Progenitor cell of endocrine pancreas (in vitro differentiated cells): ENCODE measurements at places on chromosomes 3 and 15. TPM values are rescaled to one million over a fixed set of nuclear protein-coding genes. Genes with fewer than 3 reads are reported as not detected.

The SKOR1 gene
- total RNA-seq, result 0.60 and 0.75 TPM in 2 replicates

The PRR20G gene
- not detected in 2 replicates for total RNA-seq

The DET1 gene
- total RNA-seq, result 11.7 and 11.8 TPM in 2 replicates

The PLXND1 gene
- 17.6 and 18.0 TPM in 2 replicates for total RNA-seq

The PARP14 gene
- total RNA-seq, result 20.0 and 21.4 TPM in 2 replicates

The KBTBD8 gene
- total RNA-seq, result 5.8 and 6.1 TPM in 2 replicates

The SOX14 gene
- not detected in 2 replicates for total RNA-seq

The ABHD10 gene
- total RNA-seq, result 29.2 and 31.9 TPM in 2 replicates

The IL17RD gene
- total RNA-seq, result 30.4 and 37.9 TPM in 2 replicates

The GOLGA6A gene
- total RNA-seq, result 0.64 and 0.89 TPM in 2 replicates

The SQOR gene
- 35.6 and 39.3 TPM in 2 replicates for total RNA-seq

The BDH1 gene
- total RNA-seq, result 41.9 and 42.8 TPM in 2 replicates

The LRRC28 gene
- total RNA-seq, result 36.5 and 44.9 TPM in 2 replicates

The AADACL2 gene
- not detected in 2 replicates for total RNA-seq

The CLDN11 gene
- total RNA-seq, result 1.7 and 2.4 TPM in 2 replicates

The SHF gene
- 61.1 and 61.7 TPM in 2 replicates for total RNA-seq

The SH2D7 gene
- not detected in 2 replicates for total RNA-seq

The SERINC4 gene
- 0.33 and 0.36 TPM in 2 replicates for total RNA-seq

The AHSG gene
- total RNA-seq, result 0.19 and 0.27 TPM in 2 replicates

The PROS1 gene
- 9.4 and 12.4 TPM in 2 replicates for total RNA-seq

The CYFIP1 gene
- 169 and 175 TPM in 2 replicates for total RNA-seq
